Activated T-cell treated with anti-CD3 and anti-CD28 coated beads for 24 hours (primary cell): ENCODE measurements at places on chromosomes 1 and 21.

- no peak for DNase-seq
Observed at GRCh38 chr1:11470912-11471311, 8.0 kb upstream of the DISP3 start.

GRCh38 chr1:229896306-229896705, 170.7 kb upstream of the GALNT2 start:
- DNase-seq, result no peak

DNA sequence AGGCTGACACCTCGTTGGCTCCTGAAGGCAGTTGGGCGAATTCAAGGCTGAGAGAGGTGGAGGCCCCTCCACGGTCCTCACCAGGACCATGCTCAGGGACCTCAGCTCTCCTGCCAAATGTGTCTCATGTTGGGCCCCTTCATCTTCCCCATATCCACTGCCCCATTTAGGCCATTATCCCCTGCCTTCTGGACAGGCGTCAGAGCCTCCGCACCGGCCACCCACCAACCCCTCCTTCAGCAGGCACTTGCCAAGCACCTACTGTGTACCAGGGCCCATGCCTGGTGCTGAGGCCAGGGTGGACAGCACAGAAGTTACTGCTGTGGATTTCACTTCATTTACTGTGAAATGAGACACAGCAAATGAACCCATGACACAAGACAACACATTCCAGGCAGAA, 325.8 kb downstream of the MATN1 start:
- DNase-seq, result no peak

GRCh38 chr1:107993920-107994319, 28.9 kb upstream of the VAV3 start:
- no peak for DNase-seq

- no peak for DNase-seq
Observed at GRCh38 chr1:241730031-241730430, 78.0 kb downstream of the WDR64 start.

DNA sequence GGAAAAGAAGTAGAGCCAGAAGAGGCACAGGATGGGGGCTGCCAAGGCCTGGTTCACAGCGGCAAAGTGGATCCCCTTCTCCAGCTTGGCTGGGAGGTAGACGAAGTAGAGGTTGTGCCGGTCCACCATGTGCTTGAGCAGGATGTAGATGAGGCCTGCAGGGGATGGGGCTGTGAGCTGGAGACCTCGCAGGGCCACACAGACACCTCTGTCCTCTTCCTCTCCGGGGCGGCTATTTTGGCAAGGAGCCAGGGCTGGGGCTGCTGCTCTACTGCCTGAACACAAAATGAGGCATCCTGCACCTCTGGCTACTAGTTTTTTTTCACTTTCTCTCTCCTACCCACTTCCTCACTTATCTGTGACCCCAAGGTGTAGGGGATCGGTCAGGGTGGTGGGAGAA, 32.3 kb downstream of the TMEM63A start:
- no peak for DNase-seq

DNA sequence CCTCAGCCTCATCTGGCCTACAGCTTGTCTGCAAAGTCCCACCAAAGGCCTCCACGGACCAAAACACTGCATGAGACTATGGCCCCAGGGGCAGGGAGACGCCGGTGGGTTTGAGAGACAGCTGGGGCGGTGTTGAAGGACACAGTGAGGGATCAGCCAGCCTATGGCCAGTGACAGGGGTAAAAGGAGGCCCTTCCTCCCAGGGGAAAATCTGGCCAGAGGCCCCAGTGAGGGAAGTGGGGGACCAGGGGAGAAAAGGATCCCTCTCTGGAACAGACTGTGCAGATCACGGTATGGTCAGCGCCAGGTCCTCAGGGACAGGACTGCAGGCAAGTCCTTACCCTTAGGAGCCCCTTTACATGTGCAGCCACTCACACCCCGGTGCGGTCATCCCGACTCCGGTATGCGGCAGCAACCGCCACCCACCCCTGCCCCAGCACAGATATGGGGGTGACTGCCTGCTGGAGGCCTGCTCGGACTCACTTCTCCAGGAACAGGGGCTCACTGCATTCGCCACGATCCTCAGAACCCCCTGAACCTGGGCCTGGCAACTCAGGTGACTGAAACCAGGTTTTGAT, 1.3 kb downstream of the CERS2 start:
- no peak for DNase-seq

DNA sequence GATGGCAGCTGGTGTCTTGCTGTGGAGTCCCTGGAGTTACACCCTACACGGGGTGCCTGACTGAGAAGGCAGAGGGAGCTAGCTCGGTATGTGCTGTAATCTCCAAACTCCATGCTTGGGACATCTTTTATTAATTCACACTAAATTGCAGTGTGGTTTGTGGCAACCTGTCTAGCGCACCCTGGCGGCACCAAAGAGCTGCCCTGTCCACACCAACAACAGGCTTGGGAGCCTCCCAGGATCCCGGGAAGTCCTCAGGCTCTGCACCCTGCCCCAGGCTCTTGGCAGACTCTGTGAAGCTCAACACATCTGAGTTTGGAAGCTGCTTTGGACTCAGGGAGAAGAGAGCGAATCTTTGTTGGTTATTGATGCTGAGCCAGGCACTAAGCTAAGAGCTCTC, 138.9 kb downstream of the IGSF21 start:
- no peak for DNase-seq

DNA sequence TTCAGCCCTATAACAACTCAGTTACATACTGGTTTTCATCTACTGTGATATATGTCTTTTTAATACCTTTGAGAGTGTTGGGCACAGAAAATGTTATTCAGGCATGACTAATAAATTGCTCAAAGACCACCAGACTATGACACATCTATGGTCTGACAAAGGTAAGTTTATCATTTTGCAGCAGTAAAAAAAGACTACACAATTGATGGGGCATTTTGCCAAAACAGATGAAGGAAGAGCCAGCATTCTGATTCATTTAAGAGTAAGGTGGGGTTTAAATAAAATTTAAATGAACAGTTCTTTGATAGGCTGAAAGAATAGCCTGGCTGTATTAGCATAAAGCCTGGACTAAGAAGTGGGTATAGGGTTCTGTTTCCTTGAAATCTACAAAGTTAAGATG, 8.8 kb upstream of the RNPC3 start:
- no peak for DNase-seq

DNA sequence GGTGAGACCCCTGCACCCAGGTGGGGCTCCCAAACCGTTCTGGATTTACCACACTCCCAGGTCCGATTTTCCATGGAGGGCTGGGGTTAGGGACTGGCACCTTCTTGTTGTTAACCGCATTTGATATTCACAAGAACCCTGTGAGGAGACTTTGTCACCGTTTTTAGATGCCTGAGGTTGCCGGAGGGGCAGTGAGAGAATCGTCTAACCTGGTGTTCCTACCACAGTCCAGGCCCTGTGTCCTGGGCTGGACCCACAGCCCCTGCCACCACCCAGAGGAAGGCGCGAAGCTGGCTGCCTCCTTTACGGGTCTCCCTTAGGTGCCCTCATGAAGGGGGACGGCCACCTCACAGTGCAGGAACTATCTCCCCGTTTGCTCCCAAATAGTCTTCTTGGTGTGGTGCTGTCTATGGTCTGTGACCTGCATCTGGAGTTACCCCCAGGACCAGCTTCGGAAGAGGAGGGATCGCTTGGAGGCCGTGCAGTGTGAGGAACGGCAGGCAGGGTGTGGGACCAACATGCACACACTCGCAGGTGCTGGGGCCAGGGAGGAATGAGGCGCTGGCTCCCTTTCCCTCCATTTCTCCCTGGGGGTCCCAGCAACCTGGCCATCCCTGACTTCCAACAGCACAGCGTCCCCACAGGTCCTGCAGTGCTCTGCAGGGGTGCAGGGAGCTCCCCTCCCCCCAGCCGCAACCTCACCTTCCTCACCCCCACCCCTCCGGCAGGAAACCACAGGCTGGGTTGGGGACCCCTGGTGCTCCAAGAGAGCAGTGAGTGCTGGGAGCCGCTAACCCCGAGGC, 7.0 kb downstream of the SIM2 start:
- no peak for DNase-seq

GRCh38 chr1:38444770-38445442, 398.3 kb upstream of the POU3F1 start:
- no peak for DNase-seq

DNA sequence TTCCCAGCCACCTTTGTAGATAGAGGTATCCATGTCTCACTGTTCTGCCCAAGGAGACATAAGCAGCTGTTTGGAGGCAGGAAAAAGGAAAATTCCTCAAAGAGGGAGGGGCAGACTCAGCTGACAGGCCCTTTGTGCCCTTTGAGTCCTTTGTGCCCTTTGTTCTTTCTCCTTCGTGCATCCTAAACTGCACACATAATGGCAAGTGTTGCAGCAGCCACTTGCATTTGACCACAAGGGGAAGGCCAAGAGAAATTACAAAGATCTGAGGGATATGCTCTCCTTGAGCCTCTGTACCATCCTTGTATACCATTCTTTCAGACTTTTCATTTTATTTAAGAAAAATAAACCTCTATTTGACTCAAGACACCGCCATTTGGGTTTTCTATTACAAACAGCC, 71.8 kb upstream of the PKN2 start:
- no peak for DNase-seq

DNA sequence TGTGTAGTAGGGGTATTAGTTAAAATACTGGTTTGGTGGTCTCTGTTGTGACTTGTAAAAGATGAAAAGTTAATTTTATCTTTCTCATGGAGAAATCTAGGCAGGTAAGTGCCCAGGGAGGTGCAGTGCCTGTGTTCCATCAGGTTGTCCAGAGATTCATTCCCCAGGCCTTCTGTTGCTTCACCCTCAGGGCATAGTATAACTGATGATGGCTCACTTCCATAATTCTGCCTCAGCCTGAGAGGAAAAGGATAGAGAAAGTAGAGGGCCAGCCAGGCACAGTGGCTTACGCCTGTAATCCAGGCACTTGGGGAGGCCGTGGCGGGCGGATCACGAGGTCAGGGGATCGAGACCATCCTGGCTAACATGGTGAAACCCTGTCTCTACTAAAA, 153.9 kb downstream of the FMN2 start:
- DNase-seq, result no peak

- no peak for DNase-seq
Observed at GRCh38 chr1:172761581-172762486, 102.9 kb downstream of the FASLG start.

DNA sequence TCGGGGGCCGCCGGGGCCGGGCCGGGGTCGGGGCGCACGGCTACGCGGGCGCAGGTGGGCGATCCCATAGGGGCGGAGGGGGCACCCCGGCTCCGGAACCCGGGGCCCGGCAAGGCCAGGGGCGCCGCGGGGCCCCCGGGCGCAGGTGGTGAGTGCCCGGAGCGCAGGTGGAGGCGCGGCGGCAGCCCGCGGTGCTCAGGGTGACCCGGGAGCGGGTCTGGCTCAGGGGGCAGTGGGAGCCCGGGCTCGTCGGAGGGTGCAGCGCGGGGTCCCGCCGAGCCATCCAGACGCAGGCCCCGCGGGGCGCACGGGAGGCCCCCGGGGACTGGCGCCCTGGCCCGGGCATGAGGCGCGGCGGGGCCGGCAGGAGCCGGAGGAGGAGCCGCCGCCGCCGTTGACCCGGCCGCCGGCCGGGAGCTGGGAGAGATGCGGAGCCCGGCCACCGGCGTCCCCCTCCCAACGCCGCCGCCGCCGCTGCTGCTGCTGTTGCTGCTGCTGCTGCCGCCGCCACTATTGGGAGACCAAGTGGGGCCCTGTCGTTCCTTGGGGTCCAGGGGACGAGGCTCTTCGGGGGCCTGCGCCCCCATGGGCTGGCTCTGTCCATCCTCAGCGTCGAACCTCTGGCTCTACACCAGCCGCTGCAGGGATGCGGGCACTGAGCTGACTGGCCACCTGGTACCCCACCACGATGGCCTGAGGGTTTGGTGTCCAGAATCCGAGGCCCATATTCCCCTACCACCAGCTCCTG, 489 bp downstream of the CELSR2 start:
- no peak for DNase-seq

GRCh38 chr1:196774603-196775002, at the start of gene CFHR3:
CFHR3 (plus strand) TSS chr1:196774840; CDS start chr1:196774887, 47 bp downstream.
- DNase-seq, result no peak

DNA sequence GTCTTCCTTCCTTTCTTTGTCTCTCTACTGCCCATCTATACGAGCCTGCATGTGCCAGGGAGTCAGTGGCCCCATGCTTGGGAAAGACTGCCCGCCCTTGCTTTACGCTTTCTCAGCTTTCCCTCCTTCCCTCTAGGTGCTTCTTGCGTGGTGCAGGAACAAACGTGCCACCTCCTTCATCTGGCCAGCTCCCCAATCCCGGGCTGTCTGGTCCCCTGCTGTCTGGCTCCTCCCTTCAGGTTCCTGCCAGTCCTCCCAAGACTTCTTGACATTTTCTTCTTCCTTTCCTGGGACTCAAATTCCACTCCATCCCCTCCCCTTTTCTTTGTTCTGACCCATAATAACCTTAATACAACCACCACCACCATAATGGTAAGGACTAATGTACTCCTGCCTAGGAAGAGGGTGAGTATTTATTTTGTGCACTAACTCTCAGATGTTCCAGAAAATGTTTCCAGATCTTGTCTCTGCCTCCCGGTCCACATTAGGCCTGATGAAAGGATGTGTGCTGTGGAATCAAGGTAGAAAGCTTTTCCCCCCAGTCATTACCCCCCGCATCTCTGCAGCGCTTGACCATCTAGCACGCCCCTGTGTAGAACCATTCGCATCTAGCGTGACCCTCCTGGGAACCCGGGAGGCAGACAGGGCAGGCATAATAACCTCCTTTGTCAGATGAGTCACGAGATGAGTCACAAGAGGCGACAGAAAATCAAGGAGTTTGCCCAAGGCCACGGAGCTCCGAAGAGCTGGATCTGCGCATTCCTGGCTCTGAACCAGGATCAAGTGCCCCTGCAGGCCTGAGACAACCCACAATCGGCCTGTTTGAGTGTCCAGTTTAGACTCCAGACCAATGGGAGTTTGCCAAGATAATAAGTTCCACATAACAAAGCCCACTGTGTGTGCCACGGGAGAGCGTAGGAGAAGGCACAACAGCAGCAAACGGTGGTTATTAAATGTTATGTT, 60.1 kb upstream of the NEK2 start:
- no peak for DNase-seq

GRCh38 chr21:33403786-33404585, 773 bp downstream of the IFNGR2 start:
- DNase-seq, result no peak

GRCh38 chr1:98384461-98385141, 276.9 kb upstream of the SNX7 start:
- no peak for DNase-seq

DNA sequence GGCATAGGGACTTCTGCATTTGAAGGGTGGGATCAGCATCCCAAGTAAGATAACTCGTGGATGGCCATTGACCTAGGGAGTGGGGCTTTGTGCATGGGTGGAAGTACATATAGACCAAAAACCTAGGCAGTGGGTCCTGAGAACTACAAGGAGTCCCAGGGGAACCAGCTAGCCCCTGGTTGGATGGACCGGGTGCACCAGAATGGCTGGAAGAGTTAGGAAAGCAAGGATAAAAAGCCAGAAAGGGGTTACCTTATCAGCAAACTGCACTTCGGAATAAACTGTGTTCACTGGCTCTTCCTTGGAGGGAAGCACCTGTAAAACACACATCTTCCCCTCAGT, 26.6 kb upstream of the SLAMF6 start:
- DNase-seq, result no peak

DNA sequence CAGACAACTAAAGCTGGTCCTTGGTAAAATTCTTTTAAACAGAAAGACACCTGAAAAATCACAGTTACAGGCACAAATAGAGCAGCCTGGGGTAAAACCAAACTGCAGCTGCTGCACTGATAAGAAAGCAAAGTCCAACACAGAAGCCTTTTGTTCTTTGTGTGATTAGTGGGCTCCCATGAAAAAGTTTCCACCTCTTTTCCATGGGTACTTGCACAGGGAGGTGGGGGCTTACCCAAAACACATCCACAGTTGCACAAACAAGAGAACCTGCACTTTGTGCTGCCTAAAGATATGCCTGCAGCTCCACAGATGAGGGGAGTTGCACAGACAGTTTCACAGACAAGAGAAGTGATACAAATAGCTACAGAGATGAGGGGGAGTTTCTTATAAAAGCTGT, 106.7 kb upstream of the SLC5A9 start:
- no peak for DNase-seq
